ENCODE measurements at places on chromosomes 5 and 9.

DNA sequence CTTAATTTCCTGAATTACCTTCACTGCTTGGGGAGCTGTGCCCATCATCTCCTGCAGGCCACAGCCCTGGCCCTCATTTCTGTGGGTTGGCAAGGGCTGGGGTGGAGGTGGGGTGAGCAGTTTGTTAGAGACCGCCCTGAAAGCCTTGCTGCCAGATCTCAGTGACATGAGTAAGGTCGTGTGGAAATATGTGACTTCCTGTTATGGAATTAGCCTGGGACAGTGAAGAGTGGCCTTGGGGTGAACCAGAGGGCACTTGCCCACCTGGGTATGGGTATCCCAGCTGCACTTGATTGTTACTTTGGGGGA, 2.5 kb upstream of the HNRNPAB start:
- no peak for DNase-seq

GRCh38 chr9:108207561-108208165, 648.1 kb downstream of the ACTL7B start:
- DNase-seq = no peak

- DNase-seq = no peak
These were observed 100.8 kb upstream of the RANBP3L start for GRCh38 chr5:36402512-36402906.

DNA sequence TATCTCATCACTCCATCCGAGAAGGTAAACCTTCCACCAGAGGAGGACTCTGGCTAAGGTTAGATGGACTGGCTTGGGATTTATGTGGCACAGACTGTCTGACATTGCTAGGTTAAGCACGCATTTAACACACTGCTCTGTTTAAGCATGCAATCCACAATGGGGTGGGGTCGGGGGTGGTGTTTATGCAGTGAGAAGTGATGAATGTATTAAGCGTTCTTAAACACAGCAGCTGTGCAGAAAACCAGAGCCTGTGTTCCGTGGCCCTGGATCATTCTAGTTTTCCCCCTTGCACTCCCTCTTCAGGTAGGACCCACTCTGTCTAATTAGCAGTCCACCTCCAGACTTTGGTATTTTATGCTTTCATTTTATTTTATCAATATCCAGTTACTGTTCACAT, 46.4 kb downstream of the STXBP1 start:
- no peak for DNase-seq

GRCh38 chr9:94600258-94600657, 6.6 kb upstream of the FBP2 start:
- no peak for DNase-seq

DNA sequence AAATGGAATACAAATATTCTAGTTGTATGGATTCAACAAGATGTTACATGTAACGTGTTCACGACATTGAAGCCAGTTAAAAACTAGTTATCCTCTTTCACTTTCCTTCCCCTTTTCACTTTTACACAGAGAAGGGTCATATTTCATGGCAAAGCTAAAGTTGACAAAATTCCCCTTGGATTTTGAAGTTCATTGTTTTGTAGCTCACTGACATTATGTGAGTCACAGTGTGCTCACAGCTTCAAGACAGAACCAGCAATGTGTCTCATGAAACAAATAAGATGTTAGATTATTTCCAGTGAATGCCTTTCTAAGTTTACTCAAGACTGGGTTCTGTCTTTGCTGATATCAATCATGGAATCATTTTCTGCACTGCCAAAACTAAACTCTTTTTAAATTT, 535.5 kb upstream of the GRIN3A start:
- DNase-seq = no peak

DNA sequence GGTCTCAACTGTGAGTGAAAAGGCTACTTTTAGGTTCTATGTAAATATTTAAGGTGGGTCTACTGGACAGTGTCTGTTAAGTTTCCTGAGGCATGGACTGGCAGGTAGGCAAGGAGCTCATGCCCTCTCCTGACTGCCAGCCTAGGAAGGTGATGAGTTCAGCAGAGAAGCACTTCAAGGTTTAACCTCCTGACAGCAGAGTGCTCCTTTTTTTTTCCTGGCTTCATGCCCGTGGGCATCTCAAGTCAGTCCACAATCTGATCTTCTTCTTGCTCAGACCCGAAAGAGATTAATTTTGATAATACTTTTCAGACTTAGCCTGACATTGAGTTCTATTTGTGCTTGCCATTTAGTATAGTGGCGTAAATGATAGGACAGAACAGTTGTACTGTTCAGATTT, 241.9 kb upstream of the NREP start:
- no peak for DNase-seq

DNA sequence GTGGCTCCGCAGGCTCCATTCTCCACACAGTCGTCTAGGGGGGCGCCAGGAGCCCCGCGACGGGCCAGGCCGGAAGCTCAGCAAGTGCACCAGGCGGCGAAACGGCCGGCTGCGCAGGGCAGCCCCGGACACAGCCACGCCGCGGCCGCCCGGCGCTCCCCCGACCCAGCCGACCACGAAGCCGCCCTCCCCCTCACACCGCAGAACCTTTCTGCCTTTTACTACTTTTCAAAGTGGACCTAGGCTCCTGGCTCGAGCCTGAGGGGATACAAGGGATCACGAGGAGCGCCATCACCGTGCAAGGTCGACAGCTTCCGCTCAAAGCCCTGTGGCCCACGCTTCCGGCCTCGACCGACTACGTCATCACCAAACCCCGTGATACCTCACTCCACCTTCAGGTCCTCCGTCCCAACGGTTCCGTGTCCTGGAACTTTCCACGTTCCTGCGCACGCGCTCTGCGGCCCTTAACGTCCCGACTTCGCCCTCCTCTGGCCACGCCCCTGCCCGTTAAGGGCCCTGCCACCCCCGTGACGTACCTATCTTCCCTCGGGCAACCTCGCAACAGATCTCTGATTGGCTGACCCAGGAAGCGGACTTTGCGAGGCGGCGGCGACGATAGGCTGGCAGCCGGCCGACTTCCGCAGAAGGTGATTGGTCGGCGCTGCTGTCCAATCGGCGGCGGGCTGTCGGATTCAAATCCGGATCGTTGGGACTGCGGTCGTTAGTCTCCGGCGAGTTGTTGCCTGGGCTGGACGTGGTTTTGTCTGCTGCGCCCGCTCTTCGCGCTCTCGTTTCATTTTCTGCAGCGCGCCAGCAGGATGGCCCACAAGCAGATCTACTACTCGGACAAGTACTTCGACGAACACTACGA, at the start of gene CKS2:
Gene CKS2 (plus strand): TSS at position 721 of the 871 bp plus-strand sequence. CDS start 98 bp downstream, at position 819.
- DNase-seq = peak; percentile 100

GRCh38 chr5:147369742-147370374, 135.0 kb downstream of the STK32A start:
- DNase-seq = no peak

DNA sequence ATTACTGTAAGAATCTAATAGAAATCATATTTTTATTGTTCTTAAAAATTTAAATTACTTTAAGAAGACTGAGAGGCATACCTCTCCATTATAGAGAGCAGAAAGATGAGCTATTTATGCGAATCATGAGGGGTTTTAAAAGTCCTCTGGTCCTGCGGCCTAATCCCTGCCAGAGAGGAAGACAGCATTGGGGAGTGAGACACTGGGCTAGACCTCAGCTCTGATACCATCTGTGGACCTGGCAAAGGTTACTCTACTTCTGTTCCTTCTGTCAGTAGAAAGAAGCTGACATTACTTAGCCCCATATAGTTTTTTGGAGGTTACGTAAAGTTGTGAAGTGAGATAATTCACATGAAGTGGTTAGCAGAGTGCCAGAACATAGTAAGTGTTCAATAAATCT, 103.6 kb downstream of the CCDC192 start:
- no peak for DNase-seq

- DNase-seq = no peak
These were observed 305.4 kb downstream of the SEMA5A start for GRCh38 chr5:9240431-9240830.

DNA sequence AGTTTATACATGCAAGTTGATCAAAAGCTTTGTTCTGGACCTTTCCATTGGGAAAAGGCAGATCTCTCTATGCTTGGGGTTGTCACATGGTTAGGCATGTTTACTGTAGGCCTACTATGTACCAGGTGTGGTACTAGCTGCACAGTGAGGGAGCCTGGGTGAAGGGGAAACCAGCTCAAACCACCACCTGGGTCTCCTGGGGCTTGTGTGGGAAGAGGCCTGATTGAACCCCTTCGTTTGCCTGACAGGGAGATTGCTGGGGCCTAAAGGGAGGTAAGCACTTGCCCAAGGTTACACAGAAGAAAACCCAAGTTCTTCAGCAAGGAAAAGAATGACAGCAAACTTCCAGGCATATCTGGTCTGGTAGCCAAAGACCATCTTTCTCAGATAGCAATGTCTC, 145.9 kb downstream of the MELK start:
- DNase-seq = no peak

- no peak for DNase-seq
These were observed 86.2 kb downstream of the PTPN3 start for GRCh38 chr9:109411798-109412352.

- no peak for DNase-seq
These were observed 55.4 kb downstream of the SPIN1 start for GRCh38 chr9:88443480-88444113.

DNA sequence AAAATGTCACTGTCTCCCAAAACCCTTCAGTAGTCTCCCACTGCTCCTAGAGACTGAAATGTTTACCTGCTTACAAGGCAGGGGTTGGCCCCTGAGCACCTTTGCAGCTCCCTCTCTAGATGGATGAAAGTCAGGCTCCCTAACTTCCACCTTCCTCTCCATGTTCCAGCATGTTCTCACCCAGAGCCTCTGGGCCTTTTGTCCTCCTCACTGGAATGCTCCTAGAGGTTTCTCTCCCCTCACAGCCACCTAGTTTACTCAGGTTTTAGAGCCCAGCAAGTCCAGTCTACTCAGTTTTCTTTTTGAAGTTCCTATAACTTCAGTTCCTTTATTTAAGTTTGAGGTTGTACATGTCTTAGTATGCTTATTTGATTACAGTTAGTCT, 815 bp upstream of the URM1 start:
- no peak for DNase-seq

DNA sequence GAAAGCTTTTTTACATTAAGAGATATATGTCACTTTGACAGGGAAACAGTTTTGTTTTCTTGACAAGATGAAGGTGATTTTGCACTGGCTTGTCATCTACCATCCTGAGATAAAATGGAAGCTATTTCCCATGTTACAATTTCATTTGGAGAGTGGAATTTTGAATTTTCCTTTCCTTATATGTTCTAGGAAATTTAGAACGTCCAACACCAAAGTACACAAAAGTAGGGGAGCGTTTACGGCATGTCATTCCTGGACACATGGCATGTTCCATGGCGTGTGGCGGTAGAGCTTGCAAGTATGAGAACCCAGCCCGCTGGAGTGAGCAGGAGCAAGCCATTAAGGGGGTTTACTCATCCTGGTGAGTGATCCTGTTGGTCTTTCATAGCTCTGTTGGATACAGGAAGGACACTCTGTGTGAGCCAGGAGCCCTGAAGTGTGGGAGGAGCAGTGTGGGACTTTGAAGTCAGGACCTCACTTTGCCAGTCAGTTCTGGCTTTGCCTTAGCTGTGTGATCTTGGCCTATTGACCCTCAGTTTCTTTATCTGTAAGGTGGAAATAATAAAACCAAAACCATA, 887 bp downstream of the PTPDC1 start:
- no peak for DNase-seq

DNA sequence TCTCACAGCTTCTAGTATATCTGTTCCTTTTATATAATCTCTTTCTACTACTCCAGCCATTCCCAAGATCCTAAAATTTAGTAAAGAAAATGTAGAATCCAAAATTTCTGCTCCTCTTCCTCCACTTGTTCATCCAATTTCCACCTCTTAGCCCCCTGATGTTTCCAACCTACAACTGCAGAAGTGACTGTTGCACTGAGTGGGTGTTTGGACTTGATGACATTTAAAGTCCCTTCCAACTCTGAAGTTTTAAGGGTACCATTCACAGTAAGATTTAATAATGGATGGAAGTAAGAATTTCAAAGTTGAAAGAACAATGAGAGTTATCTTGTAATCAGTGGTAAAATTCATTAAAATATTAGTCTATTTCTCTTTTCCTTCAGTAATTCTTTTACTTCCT, 5.5 kb downstream of the DIAPH1 start:
- no peak for DNase-seq

DNA sequence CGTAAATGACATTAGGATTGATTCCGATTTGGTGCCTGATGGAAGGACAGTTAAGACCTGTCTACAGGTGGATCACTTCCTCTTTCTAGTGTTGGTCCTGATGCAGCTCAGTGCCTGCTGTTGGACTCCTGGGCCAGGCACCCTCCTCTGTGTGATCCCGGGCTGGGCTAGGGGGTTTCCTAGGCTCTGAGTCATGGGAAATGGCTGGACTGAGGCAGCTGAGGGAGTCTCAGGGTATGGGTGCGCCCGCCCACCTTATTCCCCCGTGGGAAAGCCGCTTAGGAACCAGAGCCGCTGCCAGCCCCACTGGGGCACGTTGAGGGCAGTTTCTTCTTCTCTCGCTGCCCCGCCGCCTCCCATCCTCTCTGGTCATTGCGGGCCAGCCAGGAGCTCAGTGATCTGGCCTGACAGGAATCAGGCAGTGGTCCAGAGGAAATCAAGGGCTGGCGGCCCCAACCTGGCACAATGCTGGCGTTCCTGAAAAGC, 12.9 kb downstream of the TCF7 start:
- DNase-seq = peak; percentile 55

DNA sequence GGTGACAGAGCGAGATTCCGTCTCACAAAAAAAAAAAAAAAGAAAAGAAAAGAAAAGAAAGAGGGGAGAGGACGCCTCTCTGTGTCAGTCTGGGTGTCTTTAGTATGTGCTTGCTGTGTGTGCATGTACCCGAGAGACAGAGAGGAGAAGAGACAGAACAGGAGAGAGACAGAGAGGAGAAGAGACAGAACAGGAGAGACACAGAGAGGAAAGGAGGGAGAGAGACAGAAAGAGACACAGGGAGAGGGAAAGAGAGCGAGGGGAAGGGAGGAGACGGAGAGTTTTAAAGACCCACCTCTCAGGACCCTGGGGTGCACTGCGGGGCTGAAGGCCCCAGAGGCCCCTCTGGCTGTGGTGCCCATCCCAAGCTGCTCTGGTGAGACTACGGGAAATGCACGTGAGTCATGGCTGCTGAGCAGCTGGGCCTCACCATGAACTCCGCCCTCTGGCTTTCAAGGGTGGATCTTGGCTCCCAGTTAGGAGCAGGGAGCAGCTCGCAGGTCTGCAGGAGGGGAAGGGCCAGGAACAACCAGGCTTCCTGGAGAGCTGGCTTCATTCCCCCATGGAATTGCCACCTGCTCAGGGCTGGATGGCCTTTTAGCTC, 7.9 kb downstream of the SLC6A3 start:
- DNase-seq = no peak

Data from stimulated activated CD4-positive, alpha-beta T cell treated with anti-CD3 and anti-CD28 coated beads, Interleukin-2, amount 100 ng/mL, for 24 hours (primary cell).